Smooth muscle cell of the umbilical artery (primary cell): ENCODE measurements at places on chromosomes 7 and 10. TPM values are rescaled to one million over a fixed set of nuclear protein-coding genes. Genes with fewer than 3 reads are reported as not detected.

NKX1-2 gene
- total RNA-seq: not detected in 2 replicates

TSPAN33 gene
- total RNA-seq: 0.09 and 1.2 TPM in 2 replicates

TEX47 gene
- total RNA-seq: not detected in 2 replicates

MSMB gene
- total RNA-seq: not detected in 2 replicates

ZNF33B gene
- 4.5 and 8.4 TPM in 2 replicates for total RNA-seq

DPYSL4 gene
- 6.3 and 33.0 TPM in 2 replicates for total RNA-seq

SUFU gene
- 4.5 and 8.2 TPM in 2 replicates for total RNA-seq
